ENCODE measurements at places on chromosomes 6 and 20.

- no peak for DNase-seq
These were observed 8.7 kb downstream of the TMEM181 start for GRCh38 chr6:158568549-158568948.

- DNase-seq, result no peak
These were observed 177.3 kb upstream of the CCN2 start for GRCh38 chr6:132128424-132128823.

DNA sequence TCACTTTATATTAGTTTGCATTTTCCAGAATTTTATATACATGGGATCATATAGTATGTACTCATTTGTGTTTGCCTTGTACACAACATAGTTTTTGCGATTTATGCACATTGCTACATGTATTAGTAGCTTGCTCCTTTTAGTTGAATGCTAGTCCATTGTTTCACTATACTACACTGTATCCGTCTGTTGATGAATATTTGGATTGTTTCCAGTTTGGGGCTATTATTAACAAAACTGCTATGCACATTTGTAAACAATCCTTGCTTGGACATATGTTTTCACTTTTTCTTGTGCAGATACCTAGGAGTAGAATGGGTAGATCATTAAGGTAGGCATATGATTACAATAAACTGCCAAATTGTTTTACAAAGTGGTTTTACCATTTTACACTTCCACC is 3.9 kb upstream of the LRRC1 start:
- no peak for DNase-seq

DNA sequence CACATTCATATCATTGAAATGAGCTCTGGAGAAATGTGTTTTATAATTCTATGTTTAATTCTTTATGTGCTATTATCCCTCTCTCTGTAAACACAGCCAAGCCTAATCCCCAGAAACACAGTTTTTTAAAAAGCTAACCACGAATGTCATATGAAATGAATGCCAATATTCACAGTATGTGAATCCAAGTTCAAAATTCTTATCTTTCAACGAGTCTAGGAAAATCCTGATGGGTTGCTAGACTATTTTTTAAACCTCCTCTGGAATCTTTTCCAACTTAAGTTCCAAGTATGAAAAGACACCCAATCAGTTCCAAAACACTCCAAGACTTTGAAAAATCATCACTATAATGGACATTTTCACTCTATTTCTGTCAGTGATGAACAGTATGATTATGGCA is 689.3 kb downstream of the HACE1 start:
- no peak for DNase-seq

DNA sequence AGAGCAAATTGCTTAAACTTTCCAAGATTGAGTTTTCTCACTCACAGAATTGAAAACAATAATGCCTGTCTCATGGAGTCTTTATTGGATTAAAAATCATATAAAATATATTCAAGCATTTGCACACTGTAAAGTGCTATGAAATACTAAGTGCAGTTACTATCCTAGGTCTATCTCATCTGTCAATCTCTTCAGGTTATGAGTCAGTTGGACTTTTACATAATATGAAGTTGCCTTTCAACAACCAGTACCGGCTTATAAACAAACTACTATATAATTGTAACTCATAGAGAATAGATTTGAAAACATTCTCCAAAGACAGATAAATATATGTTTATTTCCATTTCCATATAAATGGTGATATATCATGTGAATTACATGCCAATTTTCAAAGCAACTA is 20.4 kb upstream of the GSTA4 start:
- DNase-seq, result no peak

DNA sequence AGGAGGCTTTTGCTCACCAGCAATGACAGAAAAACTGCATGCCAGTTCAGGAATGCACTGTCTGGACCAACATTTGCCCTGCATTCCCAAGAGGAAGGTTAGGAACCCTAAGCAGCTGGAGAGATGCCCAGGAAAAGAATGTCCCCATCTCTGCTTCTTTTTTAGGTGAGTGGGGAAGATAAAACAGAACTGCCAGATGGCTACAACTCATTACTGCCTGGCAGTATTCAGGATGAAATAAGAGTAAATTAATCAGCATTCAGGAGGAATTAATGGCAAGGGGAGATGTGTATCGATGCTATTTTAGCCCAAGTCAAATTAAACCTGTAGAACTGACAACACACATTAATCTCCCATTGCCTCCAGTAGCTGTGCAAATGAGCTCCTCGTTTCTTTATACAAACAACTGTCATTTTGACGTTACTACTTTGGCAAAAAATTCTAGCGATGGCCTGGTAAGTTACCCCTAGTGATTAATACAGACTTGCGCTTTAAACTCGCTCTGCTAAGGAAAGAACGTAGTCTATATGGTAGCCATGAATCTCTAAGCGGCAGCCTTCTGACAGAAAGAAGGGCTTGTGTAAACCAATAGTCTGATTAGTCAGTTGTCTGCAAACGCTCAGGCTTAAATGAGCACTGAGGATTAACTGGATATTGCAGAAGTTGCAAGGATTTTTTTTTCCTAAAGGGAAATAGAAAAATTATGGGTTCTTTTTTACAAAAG is 16.7 kb upstream of the SMLR1 start:
- no peak for DNase-seq

GRCh38 chr20:17705916-17706315 is 6.2 kb downstream of the BANF2 start:
- no peak for DNase-seq

DNA sequence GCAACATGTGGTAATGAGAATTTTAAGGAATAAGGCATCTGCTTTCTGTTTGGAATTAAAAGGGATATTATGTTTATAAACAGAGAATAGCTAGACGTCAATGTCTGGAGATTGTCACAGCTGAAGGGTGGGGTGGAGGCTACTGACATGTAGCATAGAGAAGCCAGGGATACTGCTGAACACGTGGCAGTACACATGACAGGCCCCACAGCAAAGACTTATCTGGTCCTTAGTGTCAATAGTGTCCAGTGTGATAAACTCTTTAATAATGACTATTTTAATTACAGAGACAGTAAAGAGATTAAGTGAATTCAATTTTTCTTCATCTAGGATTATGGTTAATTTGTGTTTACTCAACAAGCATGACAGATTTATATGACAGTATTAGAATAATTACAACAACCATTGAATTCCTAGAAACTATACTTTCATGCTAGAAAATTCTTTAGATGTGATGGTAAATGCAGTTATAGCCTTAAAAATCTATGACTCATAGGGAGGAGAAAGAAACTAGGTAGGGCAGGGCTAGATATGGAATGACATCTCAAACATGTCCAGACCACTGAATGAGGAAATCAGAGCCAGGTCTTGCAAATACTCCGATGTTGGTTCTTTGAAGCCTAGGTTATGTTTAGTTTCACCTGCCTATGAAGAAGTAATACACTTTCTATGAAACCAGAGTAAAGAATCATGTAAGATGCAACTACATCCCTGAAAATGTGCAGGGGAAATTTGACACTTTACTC is 399.5 kb downstream of the PHF3 start:
- no peak for DNase-seq

DNA sequence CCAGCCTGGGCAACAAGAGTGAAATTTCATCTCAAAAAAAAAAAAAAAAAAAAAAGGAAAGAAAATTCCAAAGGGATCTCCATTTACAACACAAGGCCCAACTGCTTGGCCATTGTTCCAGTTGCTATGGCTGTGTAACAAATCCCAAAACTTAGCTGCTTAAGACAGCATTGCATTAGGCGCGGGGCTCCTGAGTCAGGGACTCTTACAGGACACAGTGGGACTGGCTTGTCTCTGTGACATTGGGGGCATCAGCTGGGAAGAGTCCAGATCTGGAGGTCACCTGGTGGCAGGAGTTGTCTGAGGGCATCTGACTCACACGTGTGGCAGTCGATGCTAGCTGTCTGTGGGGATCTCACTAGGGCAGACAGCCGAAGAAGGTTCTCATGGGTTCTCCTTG is 35.6 kb downstream of the TTLL9 start:
- DNase-seq, result no peak

GRCh38 chr20:35243986-35244385 is 17.5 kb downstream of the MMP24 start:
- no peak for DNase-seq

GRCh38 chr20:41956338-41957074 is 338.3 kb upstream of the CHD6 start:
- DNase-seq, result no peak

DNA sequence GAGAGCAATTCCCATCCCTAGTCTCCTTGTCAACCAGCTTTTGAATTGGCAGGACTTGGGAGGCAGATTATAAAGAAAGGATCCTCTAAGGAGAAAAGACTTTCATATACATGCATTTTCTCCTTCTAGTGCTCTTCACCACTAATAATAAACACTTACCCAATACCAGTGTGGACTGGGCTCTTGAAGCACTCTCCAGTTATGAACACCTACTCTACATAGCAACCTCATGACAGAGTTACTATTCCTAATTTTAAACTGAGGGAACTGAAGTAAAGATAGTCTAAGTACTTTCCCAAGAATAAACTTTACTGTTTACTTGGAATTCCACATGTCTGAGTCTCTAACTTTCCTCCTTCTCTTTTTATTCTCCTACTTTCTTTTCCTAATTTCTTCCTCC is 4.8 kb downstream of the COL9A1 start:
- DNase-seq, result no peak

- no peak for DNase-seq
These were observed 7.5 kb downstream of the NOL4L start for GRCh38 chr20:32577657-32578056.

DNA sequence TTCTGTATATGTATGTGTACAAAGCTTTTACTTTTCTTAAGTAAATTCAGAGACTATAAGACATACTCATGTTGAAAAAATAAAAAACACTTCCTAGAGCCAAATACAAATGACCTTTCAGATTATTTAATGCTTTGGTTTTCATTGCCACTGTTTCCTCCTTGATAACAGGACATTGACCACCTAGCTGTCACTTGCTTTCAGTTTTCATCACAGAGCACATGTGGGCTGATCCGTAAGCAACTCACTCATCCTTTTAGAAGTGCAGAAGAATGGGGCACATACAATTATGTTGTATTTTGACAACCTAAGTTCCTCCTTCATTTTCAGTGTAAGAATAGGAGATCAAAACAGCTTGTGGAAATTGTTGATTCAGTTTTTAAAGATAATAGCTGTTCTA is 6.2 kb downstream of the ZBTB2 start:
- DNase-seq, result no peak

GRCh38 chr6:7541175-7542064 is at the start of gene DSP:
Gene DSP (plus strand): TSS chr6:7541671. CDS start chr6:7541916, 245 bp downstream.
- DNase-seq, result peak; percentile 15

- no peak for DNase-seq
These were observed 28.8 kb upstream of the CFAP206 start for GRCh38 chr6:87378947-87379346.

DNA sequence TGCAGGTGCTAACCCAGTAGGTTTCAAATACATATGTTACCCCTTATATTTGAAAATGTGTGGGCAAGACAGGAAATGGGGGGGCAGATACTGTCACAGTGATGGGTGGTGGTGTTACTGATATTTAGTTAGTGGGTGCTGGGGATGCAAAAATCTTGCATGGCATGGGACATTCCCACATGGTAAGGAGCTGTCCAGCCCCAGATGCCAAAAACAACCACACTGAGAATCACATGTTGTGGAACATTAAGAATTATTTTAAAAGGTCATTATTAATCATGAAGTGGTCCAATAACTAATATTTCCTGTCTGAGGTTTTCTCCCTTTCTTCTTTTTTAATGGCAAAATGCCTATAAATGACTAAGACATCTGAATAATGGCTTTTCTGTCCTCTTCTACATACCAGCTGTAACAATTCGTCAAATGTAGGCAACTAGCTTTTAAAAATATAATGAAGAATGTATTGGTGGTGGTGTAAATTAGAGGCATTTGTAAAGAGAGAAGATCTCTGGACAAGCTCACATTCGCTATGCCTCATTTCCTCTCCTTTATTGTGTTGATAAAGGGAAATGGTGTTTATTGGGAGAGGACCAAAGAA is 57.3 kb upstream of the SLC35B3 start:
- no peak for DNase-seq

GRCh38 chr20:46207793-46208192 is 89.7 kb downstream of the CD40 start:
- DNase-seq, result no peak

- DNase-seq, result no peak
These were observed 13.4 kb downstream of the GNL1 start for GRCh38 chr6:30542915-30543314.

DNA sequence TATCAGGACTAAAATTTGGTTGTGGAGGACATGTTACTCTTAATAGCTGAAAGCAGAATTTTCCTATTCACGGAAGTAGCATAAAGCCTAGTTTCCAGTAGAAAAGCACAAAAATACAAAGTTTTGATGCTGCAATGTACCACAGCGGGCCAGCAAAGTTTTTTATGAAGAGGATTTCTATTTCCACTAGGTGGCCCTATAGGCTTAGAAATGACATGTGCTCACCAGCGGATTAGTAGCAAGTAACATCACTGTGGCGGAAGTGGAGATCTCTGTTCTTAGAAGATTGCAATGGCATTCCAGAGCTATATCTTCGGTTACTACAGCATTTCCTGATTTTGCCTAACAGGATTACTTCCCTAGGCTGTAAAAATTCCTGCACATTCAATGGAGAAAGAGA is 1219.0 kb upstream of the EYS start:
- no peak for DNase-seq

- DNase-seq, result no peak
These were observed 719.7 kb upstream of the MARCKS start for GRCh38 chr6:113137426-113137825.

- no peak for DNase-seq
These were observed 36.6 kb upstream of the MLIP start for GRCh38 chr6:54074578-54075195.

GRCh38 chr6:38054527-38055202 is 235.1 kb downstream of the ZFAND3 start:
- DNase-seq, result no peak

DNA sequence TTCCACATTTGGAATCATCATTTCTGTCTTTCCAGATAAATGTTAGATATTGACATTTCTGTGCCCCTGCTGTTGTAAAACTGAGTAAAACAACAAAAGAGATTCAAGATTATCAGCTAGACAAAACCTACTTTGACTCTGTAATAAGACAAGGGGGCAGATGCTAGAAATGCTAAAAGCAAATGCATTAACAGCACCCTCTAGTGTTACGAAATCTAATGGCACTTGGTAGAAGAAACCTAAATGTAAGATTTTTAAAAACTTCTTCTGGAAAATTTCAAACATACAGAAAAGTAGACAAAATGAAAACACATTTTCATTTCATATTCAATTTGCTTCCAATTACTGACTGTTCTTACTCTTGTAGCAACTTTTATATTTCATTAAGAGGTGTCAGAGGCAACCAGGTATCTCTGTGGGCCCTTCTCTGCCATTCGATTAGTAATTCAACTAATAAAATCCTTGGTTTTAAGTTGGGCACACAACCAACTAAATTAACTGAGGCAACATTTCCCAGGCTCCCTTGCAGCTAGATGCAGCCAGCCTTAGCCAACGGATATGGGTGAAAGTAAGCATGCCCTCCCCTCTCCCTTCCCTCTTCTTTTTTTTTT is 45.0 kb downstream of the SLC23A2 start:
- no peak for DNase-seq

- no peak for DNase-seq
These were observed at the start of gene TCF15 for GRCh38 chr20:610130-611046. Gene TCF15 (minus strand): TSS chr20:610309. CDS start chr20:610237, 72 bp downstream.

- no peak for DNase-seq
These were observed 26.2 kb downstream of the PHACTR3 start for GRCh38 chr20:59630526-59630925.

GRCh38 chr6:99491171-99491570 is 24.1 kb downstream of the USP45 start:
- no peak for DNase-seq

GRCh38 chr20:11540558-11540957 is 377.1 kb upstream of the BTBD3 start:
- no peak for DNase-seq

GRCh38 chr20:3896302-3896701 is 7.1 kb downstream of the PANK2 start:
- DNase-seq, result no peak
